ENCODE measurements at places on chromosomes 1 and 21.

GRCh38 chr1:109924316-109924715 is 13.7 kb downstream of the CSF1 start:
- no peak for DNase-seq

GRCh38 chr1:23132033-23132432 is 36.6 kb downstream of the LUZP1 start:
- DNase-seq: no peak

DNA sequence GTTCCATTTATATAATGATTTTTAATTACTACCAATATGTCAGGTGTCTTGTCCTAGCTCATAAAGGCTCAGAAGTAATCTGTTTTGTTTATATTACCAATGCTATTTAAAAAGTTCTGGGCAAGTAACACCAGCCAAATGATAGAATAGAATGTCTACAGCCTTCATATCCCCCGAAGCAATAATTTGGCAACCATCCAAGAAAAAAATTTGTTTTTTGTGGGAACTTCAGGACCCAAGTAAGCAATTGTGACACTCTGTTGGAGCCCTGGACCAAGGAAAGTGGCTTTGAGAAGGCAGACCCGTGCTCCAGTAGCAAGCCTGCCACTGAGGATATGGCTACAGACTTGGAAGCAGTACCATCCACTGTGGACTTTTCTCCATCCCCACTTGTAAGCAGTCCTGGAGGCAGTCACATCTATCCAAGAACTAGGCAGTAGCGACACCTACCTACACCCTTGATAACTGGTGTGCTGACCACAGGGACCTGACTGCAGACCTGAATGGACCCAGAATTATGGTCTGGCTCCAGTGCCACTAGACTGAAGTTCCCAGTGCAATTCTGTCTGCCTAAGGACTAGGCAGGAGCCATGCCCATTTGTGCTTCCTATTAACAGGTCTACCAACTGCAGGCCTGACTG is 870.7 kb upstream of the ADGRL2 start:
- no peak for DNase-seq

DNA sequence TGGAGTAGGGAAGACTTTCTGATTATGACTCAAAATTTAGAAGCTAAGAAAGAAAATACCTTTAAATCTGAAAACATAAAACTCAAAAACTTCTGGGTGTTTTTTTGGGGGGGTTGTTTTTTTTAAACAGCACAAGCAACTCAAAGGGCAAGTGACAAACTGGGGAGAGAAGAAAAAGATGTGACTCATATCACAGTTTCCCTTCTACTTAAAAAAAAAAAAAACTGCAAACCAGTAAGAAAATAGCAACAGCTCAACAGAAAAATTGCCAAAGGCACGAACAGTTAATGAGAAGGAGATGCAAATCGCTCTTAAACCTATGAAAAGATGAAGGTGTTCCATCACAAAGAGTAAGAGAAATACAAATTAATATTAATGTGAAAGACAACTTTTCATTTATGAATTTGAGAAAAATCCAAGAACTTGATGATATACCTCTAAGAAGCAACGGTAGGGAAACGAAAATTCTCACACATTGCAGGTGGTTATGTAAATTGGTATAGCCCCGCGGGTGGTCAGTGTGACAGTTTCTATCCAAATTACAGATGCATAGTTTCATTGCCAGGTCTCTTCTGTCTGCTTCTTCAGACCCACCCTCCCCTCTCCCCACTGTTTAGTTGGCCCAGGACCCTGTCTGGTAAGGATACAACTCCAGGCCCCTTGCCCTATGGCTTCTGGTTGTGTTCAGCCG is 9.0 kb downstream of the IFNAR2 start:
- DNase-seq: no peak

GRCh38 chr1:24644100-24644384 is 940 bp downstream of the SRRM1 start:
- DNase-seq: no peak

DNA sequence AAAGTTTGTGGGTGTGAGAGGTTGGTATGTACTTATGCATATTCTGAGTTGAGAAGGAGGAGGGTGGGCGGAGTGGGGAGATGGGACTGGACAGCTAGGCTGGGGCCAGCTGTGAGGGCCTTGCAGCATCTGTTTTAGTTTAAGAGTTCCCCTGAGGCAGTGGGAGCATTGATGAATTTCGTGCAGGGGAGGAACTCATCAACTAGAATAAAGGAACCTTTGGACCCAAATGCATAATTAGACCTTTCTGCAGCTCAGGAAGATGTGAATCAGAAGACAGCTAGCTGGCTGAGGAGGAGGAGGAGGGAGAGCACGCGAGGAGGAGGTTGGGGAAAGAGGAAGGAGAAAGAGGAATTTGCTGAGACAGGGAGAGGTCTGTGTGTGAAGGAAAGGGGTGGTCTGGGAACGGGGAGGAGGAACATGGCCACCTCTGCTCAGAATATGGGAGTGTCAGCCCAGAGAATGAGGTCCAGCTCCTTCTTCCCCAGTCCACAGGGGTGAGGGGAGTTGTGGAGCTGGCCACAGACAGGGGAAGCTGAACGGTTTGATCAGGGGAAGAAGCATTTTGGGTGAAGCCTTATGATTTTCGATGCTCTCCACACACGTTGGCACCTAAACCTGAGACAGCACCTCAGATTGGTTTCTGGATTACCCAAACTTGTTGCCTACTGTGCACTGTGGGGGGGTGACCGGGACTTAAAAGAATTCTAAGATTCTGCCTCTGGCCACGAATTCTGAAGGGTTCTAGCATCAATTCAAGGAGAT is 27.7 kb downstream of the MYOG start:
- DNase-seq: no peak

GRCh38 chr1:157213836-157214235 is 75.6 kb upstream of the ETV3 start:
- DNase-seq: no peak

GRCh38 chr1:37478890-37479254 is 4.5 kb downstream of the ZC3H12A start:
- no peak for DNase-seq

DNA sequence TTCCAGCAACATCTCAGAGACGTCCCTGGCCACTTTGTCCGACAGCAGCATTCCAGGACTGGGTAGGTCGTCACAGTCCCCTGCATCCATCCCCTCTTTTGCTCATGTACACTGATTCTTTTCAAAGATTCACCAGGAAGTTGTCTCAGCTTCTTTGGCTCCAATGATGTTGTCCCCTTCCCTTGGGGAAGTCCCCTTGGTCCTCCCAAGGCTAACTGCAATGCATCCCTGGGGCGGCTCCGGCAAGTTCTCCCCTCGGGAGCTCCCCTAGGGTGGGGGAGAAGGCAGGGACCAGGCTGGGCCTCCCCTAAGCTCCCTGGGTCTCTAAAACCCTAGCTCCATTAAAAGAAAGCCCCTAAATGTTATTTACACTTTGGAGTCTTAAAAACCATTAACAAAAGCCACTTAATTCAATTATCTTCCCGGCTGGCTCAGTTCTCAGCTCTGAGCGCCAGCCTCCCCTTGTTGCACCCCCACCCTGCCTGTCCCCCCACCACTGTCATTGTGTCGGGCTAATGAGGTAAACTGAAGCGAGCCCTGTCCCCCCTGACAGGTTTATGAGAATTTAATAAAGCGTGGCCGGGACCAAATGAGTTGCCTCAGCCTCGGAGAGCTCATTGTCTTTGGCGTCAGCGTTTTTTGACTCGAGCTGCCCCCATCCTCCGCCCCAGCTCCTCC is 25.3 kb downstream of the KNCN start:
- DNase-seq: no peak

DNA sequence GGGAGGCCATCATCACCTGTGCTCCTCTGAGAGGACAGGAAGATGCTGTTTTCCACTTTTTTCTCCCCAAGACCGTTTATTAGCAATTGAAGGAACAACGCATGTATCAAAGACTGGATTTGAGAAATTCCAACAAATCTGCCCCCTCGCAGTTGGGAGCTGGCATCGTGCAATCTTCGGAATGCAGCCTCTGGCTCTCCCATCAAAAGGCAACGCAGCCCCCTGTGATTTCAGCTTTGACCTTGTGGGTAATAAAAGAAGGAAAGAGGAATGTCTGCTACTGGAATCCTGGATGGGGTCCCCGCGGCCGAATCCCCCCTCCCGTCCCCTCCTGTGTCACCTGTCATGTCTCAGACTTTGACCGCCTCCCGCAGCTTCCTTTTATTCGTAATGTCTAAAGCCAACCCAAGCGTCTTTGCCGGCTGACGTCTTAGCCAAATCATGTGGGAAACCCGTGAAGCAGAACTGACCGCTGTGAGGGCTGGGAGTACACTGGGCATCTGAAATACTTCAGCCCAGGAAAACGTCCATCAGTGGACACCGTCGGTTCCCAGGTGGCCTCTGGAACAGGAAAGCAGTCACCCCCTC is 101.5 kb downstream of the WDR4 start:
- no peak for DNase-seq

DNA sequence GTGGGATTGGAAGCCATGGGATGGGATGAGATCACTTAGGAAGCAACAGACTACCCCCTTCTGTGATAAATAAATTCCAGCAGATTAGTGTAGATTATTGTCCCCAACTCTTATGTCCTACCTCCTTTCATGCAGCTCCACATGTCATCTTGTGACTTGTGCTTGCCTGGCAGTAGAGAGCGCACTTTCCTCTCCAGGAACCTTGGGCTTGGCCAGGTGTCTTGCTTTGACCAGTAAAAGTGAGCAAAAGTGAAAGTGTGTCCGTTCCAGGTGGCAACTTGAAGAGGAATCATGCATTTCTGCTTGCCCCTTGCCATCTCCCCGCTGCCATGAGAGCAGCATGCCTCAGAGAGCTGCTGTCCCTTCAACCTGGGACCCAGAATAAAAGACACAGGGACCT is 122.9 kb upstream of the ERG start:
- no peak for DNase-seq

- DNase-seq: no peak
Measured at GRCh38 chr1:235450433-235450832, 53.8 kb downstream of the B3GALNT2 start.

DNA sequence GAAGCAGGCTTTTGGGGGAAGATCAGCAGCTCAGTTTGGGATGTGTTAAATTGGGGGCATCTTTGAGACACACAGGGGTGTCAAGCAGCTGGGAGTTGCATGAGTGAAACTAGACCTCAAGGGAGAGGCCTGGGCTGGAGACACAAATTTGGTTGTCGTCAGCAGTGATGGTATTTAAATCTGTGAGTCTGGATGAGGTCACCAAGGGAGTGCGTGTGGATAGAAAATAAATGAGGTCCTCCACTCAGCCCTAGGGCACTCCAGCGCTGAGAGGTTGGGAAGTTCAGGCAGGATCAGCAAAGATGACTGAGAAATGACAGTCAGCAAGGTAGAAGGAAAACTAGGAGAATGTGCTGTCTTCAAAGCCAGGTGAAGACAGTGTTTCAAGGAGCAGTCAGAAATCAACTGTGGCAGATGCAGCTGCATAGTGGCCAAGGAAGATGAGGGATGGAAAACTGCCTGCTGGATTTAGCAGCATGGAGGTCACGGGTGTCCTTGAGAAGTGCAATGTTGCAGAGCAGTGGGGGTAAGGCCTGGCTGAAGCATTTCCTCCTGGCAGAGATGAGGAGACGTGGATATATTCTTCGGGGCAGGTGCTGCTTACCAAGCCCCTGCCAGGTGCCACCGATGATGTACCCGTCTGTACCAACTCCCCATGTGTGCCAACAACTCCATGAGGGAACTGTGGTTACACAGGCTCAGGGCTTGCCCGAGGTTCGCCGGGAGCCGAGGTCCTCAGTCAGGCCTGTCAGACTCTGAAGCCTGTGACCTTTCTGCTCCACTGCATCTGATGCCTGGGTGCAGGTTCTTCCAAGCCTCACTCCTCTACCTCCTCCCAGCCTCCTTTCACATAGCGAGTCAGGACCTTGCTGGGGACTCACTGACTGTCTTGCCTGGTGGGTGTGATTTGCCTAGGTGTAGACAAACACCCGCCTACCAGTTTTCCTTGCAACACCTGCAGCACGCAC is 11.3 kb downstream of the MAP7D1 start:
- no peak for DNase-seq

- no peak for DNase-seq
Measured at GRCh38 chr1:9085306-9085940, 16.0 kb upstream of the SLC2A5 start.

DNA sequence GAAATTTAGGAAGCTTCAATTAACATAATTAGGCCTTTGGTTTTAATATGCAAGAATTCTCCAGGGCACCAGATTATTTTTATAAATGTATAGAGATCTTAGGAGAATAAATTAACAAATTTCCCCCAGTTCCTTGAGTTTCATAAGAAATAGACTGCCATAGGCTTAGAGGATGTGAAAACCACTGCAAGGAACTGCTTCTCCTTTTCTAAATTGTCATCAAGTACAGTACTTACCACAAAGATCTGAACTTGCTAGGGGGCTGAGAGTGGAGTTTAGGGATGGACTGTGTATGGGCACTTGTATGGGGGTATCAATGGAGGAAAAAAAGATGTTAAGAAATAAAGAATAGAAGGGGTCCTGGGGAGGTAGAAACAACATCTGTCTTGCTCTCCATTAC is 31.1 kb downstream of the LHX8 start:
- no peak for DNase-seq

GRCh38 chr1:25727088-25727487 is 72.9 kb upstream of the SELENON start:
- no peak for DNase-seq

- peak; percentile 38 for DNase-seq
Measured at GRCh38 chr1:15848143-15848928, 829 bp downstream of the SPEN start.

DNA sequence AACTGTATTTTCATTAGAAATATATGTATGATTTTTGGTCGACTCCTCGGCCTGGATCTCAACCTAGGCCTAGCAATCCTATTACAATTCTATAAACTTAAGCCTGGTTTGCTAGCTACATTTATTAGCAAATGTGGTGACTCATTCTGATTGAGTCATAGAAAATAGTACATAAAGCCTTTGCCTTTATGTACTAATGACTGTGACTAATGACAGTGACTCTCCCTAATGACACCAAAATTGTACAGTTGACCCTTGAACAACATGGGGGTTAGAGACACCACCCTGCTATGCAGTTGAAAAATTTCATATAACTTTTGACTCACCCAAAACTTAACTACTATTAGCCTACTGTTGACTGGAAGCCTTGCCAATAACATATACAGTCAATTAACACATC is 78.9 kb downstream of the CLEC20A start:
- no peak for DNase-seq

DNA sequence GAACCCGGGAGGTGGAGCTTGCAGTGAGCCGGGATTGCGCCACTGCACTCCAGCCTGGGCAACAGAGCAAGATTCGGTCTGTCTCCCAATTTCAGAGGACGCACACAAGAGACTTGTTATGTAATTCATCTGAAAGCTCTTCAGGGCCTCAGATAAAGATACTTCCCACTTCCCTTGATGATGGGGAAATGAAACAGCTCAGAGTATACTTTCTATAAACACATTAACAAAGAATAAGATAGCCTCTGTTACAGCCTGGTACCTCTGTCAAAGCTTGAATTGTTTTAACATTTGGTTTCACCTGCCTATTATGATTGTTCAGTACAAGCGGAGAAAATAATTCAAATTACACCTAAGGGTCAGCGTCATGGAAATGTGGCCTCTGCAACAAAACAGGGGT is 622.9 kb upstream of the ADGRL4 start:
- DNase-seq: no peak

Measured in activated CD4-positive, alpha-beta T cell treated with anti-CD3 and anti-CD28 coated beads, Interleukin-2, amount 50 U/mL, for 1 hour (primary cell).